ENCODE measurements at places on chromosomes 3 and 15.

- no peak for DNase-seq
Measured at GRCh38 chr15:61841466-61841865, 218.8 kb downstream of the VPS13C start.

DNA sequence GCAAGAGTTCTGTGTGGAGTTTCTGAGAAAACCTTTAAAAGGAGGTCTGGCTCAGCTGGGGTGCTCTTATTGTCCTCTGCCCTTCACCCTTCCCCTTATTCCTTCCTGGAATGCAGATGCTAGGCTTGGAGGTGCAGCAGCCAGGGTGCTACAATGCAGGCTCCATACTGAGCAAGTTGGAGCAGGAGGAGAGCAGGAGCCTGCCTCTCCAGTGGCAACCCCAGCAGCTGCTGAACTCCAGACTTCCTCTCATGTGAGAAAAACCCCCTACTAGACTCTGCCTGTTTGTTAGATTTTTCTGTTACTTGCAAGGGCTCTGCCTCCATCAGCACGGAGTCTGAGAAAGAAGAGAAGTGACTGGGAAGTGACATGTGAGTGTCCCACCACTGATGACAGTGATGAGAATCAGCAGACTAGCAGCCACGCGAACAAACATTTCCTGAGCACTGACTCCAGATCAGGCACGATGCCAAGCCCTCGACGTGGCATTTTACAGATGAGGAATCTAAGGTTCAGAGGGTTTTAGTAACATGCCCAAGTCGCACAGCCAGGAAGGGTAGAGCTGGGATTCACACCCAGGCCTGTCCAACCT lies 16.1 kb upstream of the RARRES1 start:
- no peak for DNase-seq

DNA sequence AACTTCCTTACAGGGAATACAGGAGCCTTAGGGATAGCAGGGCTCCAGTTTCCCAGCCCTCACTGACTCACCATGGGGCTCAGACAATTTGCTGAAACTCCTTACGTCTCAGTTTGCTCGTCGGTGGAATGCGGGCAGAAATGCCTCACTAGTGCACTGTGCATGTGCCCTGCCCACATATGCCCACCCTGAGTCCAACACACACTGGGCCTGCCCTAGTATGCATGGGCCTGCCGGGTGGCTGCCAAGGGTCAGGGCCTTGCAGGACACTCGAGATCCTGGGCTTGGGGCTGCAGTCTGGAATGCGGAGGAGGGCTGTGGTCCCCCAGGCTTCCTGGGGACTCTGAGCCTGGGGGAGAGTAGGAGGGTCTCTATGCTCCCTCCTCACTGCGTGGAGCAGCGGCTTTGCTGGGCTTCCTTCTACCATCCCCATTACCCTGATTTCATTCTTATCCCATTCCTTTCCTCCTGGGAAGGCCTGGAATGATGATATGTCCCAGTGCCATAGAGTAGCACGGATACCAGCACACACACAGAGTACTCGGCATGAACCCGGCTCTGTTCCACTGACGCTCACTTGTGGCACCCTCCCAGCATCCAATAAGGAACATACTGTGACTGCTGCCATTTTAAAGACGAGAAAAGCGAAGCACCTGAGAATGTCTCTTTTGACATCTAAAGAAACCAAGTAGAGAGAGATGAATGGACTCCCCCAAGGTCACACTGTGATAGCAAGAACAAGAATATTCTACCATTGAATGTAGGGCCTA lies 124.2 kb downstream of the ASB7 start:
- DNase-seq, result no peak

GRCh38 chr3:36774052-36774451 lies 9.7 kb upstream of the DCLK3 start:
- no peak for DNase-seq

DNA sequence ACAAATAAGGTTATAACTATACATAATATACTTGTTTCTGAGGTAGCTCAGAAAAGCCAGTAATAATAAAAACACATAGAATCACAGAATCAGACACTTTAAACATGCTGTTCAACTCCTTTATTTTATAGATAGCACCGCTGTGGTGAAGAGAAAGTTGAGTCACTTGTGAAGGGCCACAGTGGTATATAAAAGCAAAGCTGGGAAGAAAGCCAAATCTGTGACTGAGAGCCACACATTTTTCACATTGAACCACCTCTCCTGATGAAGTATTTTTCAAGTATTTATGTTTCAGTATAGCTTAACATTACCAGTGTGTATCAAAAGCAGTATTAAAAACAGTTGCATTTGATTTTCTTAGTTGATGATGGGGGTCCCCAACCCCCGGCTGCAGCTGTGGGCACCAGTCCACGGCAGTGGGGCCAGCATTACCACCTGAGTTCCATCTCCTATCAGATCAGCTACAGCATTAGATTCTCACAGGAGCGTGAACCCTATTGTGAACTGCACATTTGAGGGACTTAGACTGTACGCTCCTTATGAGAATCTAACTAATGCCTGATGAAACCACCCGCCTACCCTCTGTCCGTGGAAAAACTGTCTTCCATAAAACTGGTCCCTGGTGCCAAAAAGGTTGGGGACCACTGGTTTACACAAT lies 46.2 kb downstream of the TBL1XR1 start:
- peak; percentile 43 for DNase-seq

DNA sequence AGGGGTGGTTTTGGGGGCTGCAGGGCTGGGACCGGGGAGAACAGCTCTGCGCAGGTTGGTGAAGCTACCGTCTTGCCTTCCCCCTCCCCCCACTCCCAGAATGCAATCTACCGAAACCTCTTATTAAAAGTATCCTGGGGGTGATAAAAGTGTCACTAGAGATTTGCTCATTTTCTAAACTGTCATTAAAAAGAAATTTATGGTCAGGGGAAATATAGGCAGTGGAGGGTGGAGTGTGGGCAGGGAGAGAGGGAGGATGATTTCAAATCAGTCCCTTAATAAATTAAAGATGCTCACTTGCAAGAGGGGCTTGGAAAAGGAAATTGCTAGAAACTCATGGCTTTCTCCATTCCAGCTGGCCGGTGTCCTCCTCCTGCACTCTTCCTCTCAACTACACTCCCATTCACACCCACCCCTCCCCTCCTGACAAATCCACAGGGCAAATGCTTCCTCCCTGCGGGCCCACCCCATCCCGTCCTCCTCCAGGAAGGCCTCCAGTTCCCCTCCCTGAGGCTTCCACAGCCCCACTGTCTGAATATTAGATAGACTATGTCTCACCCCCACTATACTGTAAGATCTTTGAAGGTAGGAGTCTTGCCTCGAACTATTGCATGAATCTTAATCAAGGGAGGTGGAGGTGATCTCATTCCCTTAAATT lies 83.9 kb downstream of the TLE3 start:
- no peak for DNase-seq

DNA sequence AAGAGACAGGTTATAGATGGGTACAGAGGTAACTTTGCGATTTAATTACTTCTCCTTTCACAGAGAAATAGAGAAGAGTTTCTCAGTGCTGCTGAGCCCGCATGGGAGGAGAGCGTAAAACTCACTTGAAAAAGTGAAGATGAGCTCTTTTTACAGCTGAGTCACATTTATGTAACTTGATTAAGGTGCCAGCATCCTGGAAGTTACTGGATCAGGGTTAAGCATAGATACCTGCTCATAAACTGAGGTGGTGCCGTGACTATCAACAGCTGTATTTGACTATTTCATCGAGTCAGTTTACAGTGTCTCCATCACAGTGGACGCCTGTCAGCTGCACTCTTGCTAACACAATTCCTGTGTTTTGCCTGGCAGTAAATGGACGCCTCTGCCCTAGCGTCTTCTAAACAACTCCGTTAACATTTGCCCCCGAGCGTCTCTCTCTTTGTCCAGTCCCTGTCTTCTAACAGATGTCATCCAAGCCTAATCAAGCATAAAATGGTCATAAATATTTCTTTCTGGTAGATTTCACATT lies 414.6 kb downstream of the FOXP1 start:
- DNase-seq, result no peak

GRCh38 chr3:23995219-23995618 lies 50.1 kb downstream of the NR1D2 start:
- DNase-seq, result no peak

DNA sequence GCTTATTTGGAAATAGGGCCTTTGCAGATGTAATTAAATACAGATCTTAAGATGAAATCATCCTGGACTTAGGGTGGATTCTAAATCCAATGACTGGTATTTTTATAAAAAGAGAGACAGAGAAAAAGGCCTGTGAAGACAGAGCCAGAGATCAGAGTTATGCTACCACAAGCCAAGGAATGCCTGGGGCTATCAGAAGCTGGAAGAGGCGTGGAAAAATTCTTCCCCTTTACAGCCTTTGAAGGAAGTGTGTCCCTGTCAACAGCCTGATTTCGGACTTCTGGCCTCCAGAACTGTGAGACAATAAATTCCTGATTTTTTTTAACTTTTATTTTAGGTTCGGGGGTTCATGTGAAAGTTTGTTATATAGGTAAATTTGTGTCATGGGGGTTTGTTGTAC lies 154.1 kb upstream of the CADPS start:
- no peak for DNase-seq

GRCh38 chr3:52714335-52715302 lies 8.7 kb downstream of the SPCS1 start:
- DNase-seq, result no peak

DNA sequence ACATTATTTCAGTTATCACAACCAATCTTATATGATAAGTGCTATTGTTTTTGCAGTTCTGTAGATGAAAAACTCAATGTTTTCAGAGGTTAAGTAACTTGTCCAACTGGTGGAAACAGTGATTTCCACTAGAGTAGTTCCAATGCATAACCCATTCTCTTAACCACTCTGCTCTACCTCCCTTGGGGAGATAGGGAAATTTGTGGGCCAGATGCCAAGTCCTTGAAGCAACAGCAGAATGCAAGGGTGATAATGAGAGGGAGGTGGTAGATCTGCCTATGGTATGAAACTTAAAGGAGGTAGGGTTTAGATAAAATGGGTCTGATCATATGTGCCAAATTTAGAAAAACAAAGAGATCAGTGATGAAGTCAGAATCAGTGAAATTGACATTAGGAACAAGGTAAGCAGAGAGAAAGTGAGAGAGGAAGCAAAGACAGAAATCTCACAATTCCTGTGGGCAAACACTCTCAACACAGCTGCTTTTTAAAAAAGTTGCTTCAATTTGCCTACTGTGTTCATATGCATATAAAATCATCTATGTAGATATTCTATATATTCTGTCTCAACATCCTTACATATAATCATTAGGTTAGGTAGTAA lies 50.5 kb upstream of the UBP1 start:
- DNase-seq, result no peak

GRCh38 chr15:91867581-91868026 lies 14.1 kb downstream of the SLCO3A1 start:
- peak; percentile 38 for DNase-seq

DNA sequence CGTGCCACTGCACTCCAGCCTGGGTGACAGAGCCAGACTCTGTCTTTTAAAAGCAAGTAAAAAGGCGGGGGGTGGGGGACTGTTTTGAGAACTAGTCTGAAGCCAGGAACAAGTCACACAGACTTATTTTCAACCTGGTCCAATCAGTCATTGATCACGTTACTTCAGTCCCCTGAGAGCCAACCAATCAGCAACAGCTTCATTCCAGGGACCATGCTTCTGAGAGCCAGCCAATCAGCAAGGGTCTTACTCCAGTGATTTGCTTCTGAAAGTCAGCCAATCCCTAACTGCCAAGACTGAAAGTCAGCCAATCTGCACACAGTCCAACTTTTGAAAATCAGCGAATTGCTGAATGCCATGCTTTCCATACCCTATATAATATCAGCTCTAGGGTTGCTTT lies 48.6 kb upstream of the C15orf39 start:
- DNase-seq, result peak; percentile 7

DNA sequence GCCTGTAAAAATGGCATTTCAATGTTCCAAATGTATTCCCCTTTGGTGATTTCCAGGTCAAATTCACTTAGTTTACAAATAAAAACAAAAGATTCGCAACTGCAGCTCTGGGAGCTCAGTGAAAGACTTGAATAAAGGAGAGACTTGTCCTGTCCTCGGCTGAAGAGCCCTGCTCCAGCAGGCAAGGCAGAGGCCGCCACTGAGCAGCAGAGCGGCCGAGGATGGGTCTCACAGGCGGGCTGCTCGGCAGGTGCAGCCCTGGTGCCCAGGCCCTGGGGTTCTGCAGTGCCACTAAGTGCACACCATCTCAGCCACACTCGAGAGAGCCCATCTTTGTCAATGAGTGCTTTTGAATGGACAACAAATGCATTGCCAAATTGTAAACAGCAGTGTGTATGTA lies 856.2 kb downstream of the AGBL1 start:
- no peak for DNase-seq

DNA sequence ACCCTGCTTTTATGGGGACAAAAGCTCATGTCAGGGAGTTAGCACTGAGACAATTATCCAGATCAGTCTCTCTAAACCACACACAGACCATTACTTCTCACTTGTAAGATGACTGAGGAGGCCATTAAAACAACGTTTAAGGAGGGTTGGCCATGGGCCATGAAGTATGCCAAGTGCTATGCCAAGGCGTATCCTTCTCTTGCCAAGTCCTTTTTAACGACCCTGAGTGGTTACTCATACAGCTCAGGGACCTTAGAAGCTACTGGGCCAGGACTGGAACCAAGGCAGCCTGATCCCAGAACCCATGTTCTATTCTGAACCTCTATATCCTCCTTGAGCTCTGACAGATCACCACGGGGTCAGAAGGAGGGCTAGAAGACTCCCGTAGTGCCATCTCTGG lies 50.0 kb downstream of the NMNAT3 start:
- no peak for DNase-seq

GRCh38 chr3:141386611-141387111 lies 18.4 kb downstream of the ZBTB38 start:
- peak; percentile 15 for DNase-seq

DNA sequence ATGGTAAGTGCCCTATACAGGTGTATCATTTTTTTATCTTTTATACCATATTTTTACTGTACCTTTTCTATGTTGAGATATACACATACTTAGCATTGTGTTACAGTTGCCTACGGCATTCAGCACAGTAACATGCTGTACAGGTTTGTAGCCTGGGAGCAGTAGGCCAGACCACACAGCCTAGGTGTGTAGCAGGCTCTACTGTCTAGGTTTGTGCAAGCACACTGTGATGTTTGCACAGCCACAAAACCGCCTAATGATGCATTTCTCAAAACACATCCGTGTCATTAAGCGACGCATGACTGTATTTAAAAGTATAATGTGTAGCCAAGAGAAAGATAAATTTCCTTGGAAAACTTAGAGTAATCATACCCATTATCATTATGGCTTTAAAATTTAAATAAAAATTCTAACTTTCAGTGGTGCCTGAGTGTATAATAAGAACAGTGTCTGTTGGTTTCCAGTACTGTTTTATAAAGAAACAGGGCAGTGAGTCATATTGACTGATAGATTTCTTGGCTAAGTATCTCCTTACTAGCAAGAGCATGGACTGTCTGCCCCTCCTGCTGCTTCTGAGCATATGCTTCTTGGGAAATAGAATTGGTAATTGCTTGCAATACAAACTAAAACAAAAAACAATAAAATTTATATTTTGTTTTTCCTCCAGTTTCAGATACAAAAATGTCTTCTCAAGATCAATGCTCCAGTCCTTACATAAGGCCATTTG lies 18.3 kb downstream of the CALML4 start:
- DNase-seq, result no peak

DNA sequence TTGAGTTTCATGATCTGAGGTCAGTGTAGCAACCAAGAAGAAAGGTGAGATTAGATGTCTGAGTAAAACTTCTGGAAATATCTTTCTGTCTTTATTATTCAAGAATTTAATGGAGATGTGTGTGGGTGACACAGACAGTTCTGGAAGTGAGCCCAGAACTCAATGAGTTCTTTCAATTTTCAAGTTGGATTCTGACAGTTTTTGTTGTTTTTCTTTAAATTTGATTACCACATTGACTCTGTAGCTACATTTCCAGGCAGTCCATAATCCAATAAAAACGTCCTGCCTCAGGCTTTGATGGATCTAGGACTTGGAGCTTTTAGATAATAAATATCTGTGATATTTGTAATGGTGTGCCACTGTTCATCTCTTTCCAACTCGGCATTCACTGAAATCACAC lies 3.9 kb upstream of the PARP14 start:
- DNase-seq, result no peak

All from CD4-positive, alpha-beta T cell treated with Interleukin-6 for 4 hours (primary cell).